Omental fat pad (tissue), 4 donors: ENCODE measurements at places on chromosomes 2 and 18. TPM values are rescaled to one million over a fixed set of nuclear protein-coding genes. Genes with fewer than 3 reads are reported as not detected.

The LYG2 gene
- not detected for total RNA-seq

The DSG4 gene
- not detected for total RNA-seq

The DNPEP gene
- total RNA-seq = 58.4 TPM

- DNase-seq = no peak
Observed at GRCh38 chr18:1047406-1047805, 142.7 kb downstream of the ADCYAP1 start.

DNA sequence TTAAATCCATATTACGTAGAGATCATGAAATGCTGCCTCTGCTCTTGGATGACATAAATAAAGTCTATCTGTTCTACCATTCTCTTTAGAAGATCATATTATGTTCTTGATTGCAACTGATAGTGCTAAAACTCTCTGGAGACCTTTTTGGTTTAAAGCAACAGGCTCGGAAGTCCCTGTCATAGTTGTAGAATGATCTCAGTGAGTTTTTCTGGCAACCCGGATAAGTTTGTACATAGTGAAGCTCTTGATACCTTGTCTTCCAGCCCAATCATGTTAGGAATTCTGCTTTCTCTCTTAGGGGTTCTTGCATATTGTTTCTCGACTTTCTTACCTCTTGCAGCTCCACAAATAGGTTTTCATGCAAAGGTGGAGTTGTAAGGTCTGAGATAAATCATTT, 156.1 kb downstream of the TTC27 start:
- DNase-seq = no peak

- no peak for DNase-seq
Observed at GRCh38 chr2:45973426-45973825, 322.0 kb downstream of the PRKCE start.

- DNase-seq = no peak
Observed at GRCh38 chr2:220891405-220891804, 680.7 kb downstream of the EPHA4 start.

DNA sequence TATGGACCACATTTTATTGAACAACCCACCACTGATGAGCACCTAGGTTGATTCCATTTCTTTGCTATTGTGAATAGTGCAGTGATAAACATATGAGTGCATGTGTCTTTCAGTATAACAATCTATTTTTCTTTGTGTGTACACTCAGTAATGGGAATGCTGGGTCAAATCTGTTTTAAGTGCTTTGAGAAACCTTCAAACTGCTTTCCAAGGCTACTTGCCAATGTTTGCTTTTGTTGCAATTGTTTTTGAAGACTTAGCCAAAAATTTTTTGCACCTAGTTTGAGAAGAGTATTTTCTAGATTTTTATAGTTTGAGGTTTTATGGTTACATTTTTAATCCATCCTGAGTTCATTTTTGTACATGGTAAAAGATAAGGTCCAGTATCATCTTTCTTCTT, 587.4 kb upstream of the SETBP1 start:
- DNase-seq = no peak

GRCh38 chr2:147250652-147251356, 594.0 kb upstream of the ACVR2A start:
- DNase-seq = no peak

- DNase-seq = no peak
Observed at GRCh38 chr2:24970483-24971285, 1.1 kb downstream of the DNAJC27 start.

DNA sequence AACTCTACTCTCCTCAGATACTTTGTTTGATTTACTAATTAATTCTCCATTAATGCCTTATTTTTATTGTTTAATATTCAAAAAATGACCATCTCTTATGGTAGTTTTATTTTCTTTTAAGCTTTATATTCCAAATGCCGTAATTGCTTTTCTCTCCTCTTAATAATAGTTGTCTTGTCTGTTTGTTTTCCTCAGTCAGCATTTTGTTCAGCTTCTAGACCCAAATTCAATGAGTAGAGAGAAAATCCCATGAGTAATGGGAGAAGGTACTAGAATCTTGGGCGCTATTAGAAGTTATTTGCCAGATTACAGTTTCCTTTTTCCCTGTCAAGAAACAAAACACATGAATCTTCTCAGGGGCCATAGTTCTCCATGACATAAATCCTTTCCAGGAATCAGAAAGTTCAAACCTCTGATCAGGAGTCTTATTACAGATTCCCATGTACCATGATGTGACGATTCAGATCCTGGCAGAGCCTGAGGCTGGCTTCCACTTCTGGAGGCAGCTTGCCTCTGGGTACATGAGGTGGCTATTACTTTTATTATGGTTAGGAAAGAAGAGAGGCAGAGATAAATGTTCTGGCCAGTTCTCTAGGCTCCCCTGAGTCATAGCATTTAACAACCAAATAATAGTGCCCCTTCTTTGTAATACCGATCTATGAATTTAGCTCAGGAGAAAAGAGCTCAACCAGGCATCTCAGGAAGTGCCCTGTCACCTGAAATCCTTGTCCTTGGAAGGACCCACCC, 485.1 kb upstream of the SETBP1 start:
- DNase-seq = no peak

DNA sequence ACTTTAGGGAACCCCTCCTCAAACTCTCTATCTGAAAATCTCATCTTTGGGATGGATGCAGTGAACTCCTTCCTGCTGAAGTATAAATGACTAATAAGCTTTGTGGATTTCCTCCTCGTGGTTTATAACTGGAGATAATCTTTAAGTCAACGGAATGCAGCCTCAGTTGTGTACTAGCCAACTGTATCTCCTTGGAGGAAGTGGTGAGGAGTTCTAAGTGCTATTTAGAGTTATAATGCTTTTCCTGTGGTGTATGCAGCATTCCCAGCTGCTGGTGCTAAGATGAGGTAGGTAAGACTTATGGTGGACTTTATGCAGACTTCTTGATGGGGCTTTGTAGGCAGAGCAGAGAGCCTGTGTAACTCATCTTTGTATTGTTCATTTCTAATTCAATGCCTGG, 90.9 kb downstream of the LYPD6B start:
- DNase-seq = no peak

- DNase-seq = no peak
Observed at GRCh38 chr2:152055366-152056108, 43.3 kb downstream of the CACNB4 start.

GRCh38 chr2:143397884-143398614, 268.8 kb downstream of the ARHGAP15 start:
- DNase-seq = no peak

DNA sequence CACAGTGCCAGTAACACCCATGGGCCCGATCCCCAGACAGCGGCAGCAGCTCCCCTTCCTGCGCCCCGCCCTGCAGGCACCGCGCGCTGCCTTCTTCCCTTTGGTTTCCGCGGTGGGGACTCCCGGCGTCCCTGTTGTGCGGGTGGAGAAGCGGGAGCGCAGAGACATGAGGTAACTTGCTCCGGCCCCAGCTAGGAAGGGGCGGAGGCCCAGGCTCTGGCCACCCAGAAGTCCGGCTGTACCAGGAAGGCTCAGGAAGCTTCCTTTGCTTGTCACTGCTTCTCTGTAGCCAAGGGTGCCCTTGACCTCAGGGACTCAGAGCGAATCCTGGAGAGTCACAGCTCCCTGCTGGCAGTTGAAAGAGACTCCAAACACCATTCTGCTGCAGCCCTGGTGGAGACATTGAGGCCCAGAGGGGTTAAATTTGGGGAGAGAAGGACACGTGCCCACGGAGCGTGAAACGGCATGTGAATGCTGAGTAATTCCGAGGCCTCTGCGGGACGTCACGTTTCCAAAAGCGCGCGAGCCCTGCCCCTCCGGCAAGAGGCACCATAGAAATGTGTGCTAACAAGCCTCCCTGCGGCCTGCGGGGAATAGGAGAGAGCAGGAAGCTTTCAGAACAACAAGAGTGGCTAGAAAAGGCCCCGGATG, 6.7 kb upstream of the ADCY3 start:
- DNase-seq = no peak
